HL-60 (cell line): ENCODE measurements at places on chromosomes 11 and 22.

- DNase-seq = peak; percentile 54
These were observed 385 bp downstream of the TST start for GRCh38 chr22:37018815-37019308.

- DNase-seq = no peak
These were observed 437.4 kb downstream of the MIAT start for GRCh38 chr22:27094633-27095308.

- DNase-seq = no peak
These were observed 26.6 kb upstream of the TLCD5 start for GRCh38 chr11:120298461-120298860.

- peak; percentile 89 for DNase-seq
These were observed 1.7 kb upstream of the SCO2 start for GRCh38 chr22:50526834-50527801.

- no peak for DNase-seq
These were observed 48.4 kb upstream of the EED start for GRCh38 chr11:86196085-86196696.

GRCh38 chr11:128757886-128758612 is 64.2 kb downstream of the FLI1 start:
- DNase-seq = no peak
